ENCODE measurements at places on chromosomes 16 and 17.

DNA sequence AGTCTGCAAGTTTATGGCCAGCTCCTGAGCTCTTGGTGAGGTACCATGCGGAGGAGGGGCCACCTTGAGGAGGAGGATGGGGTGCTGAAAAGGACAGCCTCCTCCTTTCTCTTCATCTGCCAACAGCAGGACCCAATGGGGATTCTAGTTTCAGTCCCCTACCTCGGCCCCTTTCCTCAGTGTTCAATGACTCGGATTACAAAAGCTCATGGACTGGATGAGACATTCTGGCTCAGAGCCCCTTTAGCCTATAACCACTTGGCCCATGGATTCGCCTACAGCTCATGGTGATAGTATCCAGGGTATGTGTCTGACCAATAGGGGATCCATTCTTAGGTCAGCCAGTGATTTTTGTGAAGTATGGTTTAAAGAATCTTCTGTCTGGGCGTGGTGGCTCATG is 8.5 kb upstream of the PIK3R6 start:
- DNase-seq: no peak

GRCh38 chr17:27506348-27507218 is 50.3 kb downstream of the KSR1 start:
- peak; percentile 35 for DNase-seq

- DNase-seq: no peak
Measured at GRCh38 chr17:64081802-64082799, 47.8 kb downstream of the ERN1 start.

DNA sequence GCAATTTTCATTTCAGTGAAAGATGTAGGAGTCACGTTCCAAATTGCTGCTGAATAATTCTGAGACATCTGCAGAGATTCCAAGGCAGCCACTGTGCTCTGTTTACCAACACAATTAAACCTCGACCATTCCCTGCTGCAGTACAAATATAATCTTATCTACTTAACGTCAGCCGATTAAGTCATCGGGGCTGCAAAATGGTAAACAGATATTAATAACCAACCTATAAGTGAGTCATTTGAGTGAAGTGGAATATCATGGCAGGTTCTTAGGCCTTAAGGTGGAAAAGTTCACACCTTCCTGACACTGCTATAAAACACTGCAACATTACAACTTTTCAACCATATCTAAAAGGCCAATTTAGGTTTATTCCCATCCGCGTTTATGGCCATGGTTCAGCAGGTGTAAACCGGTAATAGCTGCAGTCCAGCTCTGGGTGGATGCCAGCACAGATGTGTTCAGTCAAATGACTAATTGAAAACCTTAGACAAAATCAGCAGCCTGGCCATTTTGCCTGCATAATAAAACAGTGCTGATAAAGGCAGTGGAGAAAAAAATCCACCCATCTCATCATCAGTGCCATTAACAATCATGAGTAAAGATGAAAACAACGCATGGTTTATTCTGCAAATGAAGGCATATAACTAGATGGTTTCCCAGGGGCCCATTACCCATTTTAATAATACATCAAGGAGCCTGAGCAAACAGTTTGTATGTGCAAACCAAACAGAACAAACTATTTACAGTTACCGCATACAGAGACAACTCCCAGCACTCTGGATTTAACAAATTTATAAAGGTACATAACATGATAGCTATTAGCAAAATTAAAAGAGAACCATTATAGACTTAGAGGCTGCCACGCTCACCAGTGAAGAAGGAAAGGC is 202.9 kb upstream of the IRX3 start:
- DNase-seq: no peak

- no peak for DNase-seq
Measured at GRCh38 chr17:10687499-10687898, 9.8 kb downstream of the SCO1 start.

DNA sequence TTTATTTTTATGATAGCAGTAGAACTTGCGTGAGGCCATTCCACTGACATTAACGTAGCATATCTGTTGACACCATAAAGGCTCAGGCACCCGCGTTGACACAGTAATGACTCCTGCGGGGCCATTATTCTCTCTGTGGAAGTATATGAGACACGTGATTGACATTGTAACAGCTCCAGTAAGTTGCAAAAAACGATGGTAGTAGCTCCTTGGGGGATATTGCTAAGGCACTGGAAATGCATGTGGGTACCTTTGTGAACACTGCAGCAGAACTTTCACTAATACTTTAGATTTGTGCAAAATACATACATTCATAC is 918.8 kb upstream of the CDH8 start:
- no peak for DNase-seq

GRCh38 chr16:9260666-9261065 is 169.2 kb downstream of the HAPSTR1 start:
- DNase-seq: no peak

DNA sequence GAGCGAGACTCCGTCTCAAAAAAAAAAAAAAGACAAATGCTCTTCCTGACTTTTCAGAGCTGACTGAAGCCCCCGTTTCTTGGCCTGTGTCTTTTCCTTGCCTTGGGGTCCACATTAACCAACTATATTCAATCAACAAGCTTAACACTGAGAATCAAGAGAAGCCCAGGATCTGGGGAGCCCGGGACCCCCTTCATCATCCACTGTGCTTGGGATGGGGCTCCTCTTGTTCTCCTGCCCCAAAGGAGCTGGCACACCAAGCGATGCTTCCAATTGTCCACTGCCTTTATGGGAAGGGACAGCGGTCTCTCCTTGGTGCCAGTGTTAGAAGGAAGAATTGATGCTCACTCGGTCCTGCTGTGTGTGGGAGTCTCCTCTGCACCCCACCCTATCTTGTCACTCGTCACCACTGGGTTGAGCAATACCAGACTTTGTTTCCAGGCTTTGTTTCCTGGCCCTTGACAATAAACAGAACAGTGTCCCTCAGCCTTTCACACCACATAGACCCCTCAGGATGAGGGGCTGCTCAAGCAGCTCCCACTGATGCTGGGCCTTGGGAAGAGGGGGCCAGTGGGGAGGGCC is 146.7 kb downstream of the KCNJ12 start:
- DNase-seq: no peak

DNA sequence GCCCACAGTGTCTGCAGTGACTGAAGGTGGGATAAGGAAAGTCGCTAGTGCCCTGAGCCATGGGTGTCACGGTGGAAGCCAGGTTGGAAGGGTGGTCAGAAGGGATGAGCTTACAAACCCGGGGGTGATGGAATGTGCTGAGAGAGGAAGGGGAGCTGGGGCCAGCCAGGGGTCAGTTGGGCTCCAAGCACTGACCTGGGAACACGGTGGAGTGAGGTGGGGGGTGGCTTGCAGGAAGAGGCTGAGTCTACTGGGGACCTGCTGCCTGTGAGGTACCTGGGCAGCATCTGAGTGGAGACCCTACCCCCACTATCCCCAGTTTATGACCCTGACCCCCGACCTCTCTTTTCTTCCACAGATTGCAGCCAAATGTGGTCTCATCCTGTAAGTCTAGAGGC is 3.1 kb downstream of the TMEM92 start:
- no peak for DNase-seq

- DNase-seq: no peak
Measured at GRCh38 chr16:2769100-2769529, 8.0 kb downstream of the ELOB start.

DNA sequence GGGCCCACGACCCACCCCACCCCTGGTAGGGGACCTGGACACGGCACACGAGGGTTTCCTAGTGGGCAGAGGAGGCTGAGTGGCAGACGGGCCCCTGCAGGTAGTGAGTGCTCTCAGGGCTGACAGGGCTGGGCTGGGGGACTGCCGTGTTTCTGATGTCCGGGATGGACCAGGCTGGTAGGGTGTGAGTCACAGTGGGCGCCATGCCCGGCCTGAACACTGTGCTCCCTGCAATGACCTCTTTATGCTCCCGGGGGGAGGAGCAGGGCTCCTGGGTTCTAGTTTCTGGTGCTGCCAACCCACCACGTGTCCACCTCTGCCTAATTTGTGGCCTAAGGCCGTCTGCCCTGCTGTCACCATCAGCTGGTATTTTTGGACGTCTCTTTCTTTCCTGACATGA is 26.3 kb downstream of the ARHGAP23 start:
- no peak for DNase-seq

- DNase-seq: no peak
Measured at GRCh38 chr16:57930533-57930932, 40.4 kb downstream of the CNGB1 start.

DNA sequence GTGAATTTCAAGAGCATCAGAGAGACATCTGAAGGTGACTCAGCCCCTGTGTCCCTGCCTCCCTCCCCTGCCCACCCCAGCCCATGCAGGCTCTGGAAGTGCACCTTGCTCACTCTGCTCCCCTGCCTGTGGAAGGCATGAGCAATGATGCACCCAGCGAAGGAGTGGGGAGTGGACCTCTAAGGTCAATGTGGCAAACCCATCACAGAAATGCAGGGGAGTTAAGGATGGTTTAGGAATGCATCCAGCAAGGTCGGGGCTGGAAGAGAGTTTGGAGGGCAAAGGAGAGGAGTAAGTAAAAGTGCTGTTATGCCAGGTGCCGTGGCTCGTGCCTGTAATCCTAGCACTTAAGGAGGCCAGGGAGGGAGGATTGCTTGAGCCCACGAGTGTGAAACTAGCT is 61.9 kb downstream of the CYB5B start:
- DNase-seq: no peak

GRCh38 chr17:13967416-13967815 is 101.9 kb upstream of the COX10 start:
- no peak for DNase-seq

DNA sequence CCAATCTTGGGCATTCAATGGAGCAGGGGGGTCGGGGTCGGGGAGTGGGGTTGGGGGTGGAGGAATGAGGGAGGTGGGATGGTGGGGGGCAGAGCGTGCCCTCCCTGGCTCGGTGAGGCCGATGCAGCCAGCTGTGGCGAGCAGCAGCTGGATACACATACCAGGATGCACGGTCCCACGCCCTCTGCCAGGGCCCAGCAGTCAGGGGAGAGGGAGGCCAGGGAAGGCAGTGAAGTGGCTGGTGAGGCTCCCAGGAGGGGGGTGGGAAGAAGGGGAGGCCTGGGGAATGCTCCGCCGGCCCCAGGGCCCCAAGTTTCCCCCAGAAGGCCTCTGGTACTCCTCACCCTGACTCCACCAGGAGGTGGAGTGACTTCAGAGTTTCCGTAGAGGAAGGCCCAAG is 77.6 kb upstream of the LHX1 start:
- no peak for DNase-seq

DNA sequence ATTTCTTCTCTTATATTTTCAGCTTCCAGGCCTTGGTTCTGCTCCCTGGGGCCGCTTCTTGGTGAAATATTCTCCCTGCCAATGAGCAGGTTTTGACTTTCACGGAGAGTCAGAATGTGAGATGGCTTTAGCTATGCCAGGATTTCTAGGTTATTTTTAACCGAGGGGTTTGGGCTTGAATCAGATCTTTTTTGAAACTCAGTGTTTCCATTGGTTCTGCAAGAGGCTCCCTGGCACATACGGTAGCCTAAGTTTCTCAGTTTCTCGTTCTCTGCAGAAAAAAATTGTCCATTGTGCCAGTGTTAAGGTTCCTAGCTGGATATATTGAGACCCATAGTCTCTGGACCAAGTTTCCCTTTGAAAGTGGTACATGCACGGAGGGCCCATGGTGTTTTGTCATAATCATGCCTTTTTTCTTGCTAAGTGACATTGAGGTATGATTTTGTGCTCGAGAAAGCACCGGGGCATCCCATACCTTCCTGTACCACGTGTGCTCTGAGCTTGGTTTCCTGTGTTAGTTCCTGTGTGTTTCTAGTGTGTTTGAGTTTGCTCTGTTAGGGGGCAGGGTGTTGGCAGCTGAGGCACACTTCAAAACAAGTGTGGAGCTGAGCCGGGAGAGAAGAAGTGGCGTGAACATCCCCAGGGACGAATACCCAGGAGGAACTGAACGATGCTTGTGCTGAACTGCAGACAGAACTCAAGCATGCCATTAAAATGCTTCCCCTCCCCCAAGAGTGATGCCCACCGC is 127.2 kb downstream of the HS3ST3B1 start:
- DNase-seq: no peak

GRCh38 chr17:74968361-74968780 is 4.2 kb downstream of the HID1 start:
- no peak for DNase-seq

- DNase-seq: peak; percentile 92
Measured at GRCh38 chr17:7237761-7238419, 1.4 kb downstream of the PHF23 start.

DNA sequence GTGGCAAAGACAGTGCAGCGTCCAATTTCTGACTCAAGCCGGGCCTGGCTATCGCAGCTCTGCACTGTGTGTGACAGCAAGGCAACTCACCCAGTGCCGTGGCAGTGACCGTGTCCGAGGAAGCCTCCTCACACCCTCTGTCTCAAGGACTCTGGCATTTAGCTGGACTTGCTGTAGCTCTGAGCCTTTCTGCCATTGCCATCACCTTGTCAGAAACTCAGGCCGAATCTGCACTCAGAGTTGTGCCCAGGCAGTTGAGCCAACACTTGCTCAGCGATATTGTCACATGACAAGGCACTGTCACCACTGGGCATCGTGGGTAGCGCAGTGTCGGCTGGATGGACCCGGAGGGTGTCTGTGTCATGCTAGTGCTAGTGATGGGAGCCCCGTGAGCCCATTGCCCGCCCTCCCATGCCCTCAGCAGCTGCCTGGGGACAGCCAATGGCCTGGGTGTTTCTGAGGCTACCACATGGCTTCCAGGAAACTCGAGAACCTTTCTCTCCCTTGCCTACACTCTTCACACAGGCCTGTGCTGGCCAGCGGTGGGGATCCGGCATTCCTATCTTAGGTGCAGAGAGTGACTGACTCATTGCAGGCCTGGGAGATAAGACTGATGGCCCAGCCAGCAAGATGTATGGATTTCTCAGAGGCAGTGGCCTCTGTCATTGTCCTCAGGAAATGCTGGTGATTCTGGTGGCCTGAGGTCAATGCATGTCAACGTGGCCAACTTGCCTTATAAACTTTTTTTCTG is 22.1 kb upstream of the STH start:
- no peak for DNase-seq

DNA sequence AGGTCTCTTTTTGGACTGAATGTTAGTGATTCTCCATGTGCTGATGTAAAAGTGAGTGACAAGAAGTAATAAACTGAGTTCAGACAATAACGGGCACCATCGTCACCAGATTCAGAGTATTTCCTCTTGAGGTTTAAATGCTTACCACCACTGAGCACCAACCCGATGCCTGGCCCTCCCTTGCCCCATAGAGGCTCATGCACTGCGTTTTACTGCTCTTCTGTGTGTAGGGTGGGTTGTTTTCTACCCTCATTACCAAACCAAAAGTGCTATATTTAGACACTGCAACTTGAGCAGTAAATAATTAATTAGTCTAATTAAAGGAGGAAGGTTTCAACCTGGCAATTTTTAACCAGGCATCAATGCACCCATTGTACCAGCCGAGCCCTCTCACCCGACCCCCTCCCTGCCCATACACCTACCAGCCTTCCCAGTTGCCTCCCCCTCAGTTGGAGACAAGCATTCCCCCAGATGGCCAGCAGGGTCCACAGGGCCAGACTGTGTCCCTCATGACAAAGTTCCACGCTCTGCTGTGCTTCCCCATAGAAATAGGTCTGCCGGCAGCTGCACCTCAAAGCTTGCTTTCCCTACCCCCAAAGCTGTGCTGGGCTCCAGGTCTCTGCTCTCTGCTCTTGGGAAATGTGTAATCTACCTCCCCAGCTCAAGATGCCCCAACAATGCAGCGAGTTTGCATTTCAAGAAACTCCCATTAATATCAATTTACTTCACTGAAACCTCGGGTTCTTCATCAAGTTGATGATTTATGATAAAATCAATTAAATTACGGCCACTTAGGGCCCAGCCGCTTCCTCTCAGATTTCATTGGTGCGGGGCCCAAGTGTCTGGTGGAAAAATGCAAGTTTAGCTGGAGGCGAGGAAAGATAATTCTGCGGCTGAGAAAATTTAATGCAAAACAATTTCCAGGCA is 16.0 kb downstream of the HOXB4 start:
- DNase-seq: no peak

- no peak for DNase-seq
Measured at GRCh38 chr17:30267625-30268024, 24.1 kb downstream of the BLMH start.
